CD4-positive, alpha-beta T cell treated with Interleukin-17A for 1 hour (primary cell): ENCODE measurements at places on chromosomes 16 and 17.

DNA sequence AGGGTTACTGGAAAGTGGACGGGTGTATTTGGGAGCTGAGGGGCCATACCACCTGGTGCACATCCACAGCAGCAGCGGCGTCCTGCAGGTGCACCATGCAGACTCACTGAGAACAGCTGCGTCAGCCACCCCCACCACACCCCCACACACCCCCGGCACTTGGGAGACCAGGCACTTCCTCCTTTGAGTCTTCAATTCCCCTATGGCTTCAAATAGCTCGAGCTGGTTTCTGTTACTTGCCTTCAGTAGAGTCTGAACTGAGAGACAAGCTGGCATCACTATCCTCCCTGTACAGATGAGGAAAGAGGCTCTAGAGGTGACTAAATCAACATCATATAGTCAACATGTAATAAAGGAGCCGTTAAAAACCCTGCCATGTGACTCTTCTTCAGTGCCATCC is 15.4 kb downstream of the CUEDC1 start:
- peak; percentile 23 for DNase-seq

- no peak for DNase-seq
Observed at GRCh38 chr17:41869426-41869825, 4.2 kb upstream of the KLHL11 start.

DNA sequence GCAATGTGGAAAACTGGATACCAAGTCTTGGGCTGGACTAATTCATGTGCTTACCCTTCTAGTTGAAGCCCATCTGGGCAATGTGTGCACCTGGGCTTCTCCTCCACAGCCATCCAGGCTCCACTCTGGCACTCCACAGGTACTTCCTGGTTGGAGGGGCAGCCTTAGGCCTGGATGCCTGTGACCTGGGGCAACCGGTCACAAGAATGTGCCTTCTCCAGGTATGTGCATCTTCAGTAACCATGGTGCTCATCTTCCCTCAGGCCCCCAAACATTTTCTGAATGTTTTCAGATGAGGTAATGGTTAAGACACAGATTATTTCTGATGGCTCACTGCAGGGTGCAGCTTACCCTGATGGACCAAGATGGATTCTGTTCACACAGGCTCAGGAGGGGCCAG is 11.1 kb downstream of the C16orf86 start:
- DNase-seq: no peak

DNA sequence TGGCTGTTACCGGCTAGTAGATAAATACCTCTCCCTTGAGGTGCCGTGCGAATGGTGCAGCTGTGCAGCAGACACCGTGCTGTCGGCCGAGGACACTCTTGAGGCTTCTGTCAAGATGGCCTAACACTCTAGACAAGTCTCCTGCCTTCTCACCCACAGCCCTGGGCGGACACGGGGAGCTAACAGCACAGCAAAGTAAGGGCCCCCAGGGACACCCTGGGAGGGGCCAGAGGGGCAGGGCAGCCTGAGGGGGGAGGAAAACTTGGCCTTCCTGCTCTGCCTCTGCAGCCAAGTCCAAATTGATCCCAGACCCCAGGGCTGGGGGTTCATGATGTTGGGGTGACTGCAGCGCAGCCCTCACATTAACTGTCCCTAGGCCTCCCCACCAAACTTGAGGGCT is 210.2 kb downstream of the RPTOR start:
- DNase-seq: no peak

DNA sequence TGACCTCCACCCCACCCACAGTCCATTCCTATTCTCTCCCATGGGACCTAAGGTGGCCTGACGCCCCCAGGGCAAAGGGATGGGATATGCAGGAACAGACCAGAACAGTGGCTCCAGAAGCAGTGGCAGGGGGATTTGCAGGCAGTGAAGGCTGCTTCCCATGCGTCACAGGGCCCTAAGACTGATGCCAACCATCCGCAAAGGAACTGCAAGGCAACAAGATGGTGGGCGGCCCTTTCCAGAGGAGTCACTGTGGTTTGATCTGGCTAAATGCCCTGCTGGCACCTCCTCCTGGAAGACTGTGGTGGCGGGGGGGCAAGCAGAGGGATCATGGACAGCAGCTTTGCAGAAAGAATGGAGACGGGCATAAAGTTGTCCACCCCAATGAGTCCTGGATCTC is 4.4 kb upstream of the SLC39A11 start:
- DNase-seq: no peak

- no peak for DNase-seq
Observed at GRCh38 chr17:77845541-77846225, 112.8 kb upstream of the TNRC6C start.

GRCh38 chr17:32803544-32803943 is 73.4 kb downstream of the MYO1D start:
- no peak for DNase-seq

- DNase-seq: no peak
Observed at GRCh38 chr16:57004387-57005250, 15.3 kb downstream of the NLRC5 start.

DNA sequence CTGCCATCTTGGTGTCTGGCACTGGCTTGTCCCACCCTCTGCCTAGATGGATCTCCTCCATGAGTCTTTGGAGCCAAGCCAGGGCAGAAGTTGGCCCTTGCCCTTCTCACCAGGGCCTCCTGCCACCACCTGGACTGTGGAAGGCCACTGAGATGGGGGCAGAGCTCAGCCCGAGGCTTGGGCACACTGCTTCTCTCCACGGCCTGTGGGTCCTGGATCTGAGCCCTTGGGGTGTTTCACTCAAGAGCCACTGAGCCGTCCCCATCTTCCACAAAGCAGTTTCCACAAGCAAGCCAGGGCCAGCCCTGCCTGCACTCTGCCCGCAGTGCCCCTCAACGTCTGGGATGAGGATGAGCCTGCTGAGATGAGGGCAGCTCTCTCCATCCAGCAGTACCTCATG is 16.7 kb upstream of the CD300A start:
- no peak for DNase-seq

GRCh38 chr16:23877107-23878070 is 41.6 kb downstream of the PRKCB start:
- DNase-seq: peak; percentile 29

DNA sequence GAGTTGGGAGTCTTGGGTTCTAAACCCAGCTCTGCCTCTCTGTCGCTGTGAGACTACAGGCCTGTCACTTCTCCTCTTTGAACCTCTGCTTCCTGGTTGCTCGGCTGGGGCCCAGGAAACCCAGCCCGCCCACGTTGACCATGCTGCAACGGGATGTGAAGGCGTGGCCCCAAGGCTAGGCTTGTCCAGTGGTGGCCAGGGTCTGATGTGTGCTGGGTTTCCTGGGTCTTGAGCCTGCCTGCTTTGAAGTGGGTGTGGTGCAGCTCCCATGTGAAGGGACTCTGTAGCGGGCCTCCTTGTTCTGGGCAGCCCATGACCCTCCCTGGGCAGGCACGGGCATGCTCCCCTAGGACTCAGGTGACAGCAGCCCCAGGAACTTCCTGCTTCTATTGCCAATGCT is 82.3 kb downstream of the SDR42E1 start:
- DNase-seq: no peak

- no peak for DNase-seq
Observed at GRCh38 chr16:87060034-87060986, 256.9 kb downstream of the C16orf95 start.

- DNase-seq: no peak
Observed at GRCh38 chr16:61887903-61888302, 148.3 kb downstream of the CDH8 start.

GRCh38 chr17:902463-902862 is 77.1 kb downstream of the NXN start:
- DNase-seq: no peak

- DNase-seq: peak; percentile 74
Observed at GRCh38 chr16:50671644-50672260, 9.4 kb downstream of the SNX20 start.

GRCh38 chr16:57764341-57765159 is 29.0 kb downstream of the KATNB1 start:
- peak; percentile 32 for DNase-seq

GRCh38 chr16:86343796-86344585 is 166.3 kb upstream of the FOXF1 start:
- no peak for DNase-seq

GRCh38 chr17:50529849-50530248 is 2.7 kb upstream of the EPN3 start:
- DNase-seq: no peak

GRCh38 chr17:27455236-27455913 is 873 bp upstream of the KSR1 start:
- DNase-seq: no peak

DNA sequence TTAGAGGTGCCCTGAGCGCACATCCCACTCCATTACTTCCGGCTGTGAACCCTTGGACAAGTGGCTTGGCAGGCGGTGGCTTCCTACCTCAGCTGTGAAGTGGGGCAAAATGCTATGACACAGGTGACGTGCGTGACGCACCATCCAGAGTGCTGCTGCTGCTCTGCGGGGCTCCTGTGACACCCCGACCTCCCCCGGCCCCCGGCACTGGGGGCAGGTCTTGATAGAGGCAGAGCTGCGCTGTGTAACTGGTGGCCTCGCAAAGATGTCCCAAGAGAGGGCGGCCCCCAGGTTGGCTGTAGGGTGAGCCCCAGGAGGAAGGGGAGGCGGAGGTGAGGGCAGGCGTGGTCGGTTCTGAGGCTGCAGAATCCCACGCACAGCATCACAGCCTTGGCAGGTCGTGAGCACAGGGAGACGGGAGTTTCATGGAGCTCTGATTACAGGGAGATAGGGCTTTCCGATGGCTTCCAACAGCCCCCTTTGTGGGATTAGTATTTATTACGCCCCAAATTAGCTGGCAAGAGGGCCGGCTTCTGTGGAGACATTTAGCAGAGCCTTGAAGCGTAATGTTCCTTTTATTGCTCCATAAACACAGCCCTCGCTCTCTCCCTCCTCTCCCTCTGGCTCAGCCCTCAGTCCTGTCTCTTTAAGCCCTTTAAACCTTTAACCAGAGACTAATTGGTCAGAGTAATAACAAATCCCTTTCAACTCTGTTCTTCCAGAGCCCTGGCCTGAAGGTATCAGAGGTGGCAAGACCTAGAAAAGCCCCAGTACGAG is 328.1 kb downstream of the C16orf95 start:
- no peak for DNase-seq

DNA sequence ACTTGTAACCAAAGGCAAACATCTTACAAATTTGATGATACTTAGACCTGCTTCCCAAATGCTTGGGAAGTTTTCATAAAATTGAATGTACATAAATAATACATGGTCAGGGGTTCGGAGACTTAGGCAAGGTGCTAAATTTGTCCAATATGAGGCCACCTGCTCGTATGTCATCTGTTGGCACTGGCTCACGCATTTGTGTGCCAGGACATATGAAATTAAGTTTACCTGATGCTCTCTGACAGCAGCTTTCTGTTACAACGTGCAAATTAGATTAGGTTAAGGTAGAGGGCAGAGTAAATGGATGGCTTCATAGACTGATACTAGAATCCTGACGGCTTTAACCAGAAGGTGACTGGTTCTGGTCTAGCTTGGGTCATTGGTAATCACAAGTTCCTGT is 970.3 kb upstream of the RBFOX1 start:
- no peak for DNase-seq

- no peak for DNase-seq
Observed at GRCh38 chr17:79531191-79532095, 79.4 kb downstream of the RBFOX3 start.

GRCh38 chr17:43800736-43801135 is 20.5 kb downstream of the CFAP97D1 start:
- DNase-seq: no peak

- no peak for DNase-seq
Observed at GRCh38 chr16:28185696-28186095, 26.1 kb downstream of the XPO6 start.

GRCh38 chr16:60949800-60950199 is 1086.4 kb downstream of the CDH8 start:
- DNase-seq: no peak

- DNase-seq: no peak
Observed at GRCh38 chr16:871562-872345, 71.2 kb upstream of the GNG13 start.

GRCh38 chr17:70855401-70856054 is 686.2 kb downstream of the KCNJ2 start:
- DNase-seq: no peak

- DNase-seq: no peak
Observed at GRCh38 chr17:56047331-56047730, 105.9 kb upstream of the ANKFN1 start.

- no peak for DNase-seq
Observed at GRCh38 chr17:29007456-29007855, 1.6 kb upstream of the SEZ6 start.

GRCh38 chr16:87708881-87709638 is 56.7 kb downstream of the KLHDC4 start:
- DNase-seq: no peak

DNA sequence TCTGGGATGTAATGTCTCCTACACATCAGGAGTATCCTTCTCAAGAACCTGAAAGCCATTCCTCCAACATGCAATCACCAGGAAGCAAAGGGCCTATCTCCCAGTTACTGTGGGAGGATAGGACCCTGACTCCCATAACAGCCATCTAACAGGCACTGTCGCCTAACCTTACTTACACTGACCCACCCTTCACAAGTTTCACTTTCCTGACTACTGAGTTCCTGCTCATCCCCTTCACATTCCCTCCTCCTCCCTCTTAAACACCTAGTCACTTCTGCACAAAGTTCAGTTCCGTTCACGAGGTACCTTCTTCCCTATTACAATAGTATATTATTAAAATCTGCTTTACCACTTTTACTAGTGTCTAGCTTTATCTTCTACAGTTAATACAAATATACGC is 1.3 kb downstream of the C17orf67 start:
- DNase-seq: no peak

- no peak for DNase-seq
Observed at GRCh38 chr16:27945233-27945973, 118.1 kb downstream of the GSG1L start.

GRCh38 chr16:47258874-47259461 is 115.2 kb upstream of the NETO2 start:
- DNase-seq: peak; percentile 18

DNA sequence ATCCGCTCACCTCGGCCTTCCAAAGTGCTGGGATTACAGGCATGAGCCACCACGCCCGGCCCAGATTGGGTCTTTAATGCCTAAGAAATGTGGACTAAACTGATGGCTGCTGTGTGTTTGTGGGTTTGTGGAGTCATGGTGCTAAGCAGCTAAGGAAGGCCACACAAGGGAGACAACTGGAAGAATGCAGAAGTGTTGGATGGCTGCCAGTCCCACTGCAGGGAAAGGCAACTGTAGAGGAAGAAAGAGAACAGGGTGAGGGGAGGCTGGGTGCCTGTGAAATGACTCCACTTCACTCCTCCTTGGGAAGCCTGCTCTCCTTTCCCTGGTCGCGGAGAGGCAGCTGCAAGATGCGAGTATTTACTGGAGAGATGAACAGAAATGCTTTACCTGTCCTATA is 23.5 kb upstream of the SIAH1 start:
- DNase-seq: no peak

GRCh38 chr16:2866431-2866830 is 8.5 kb upstream of the PRSS22 start:
- no peak for DNase-seq

GRCh38 chr17:81570964-81571363 is 18.8 kb upstream of the FAAP100 start:
- DNase-seq: no peak

DNA sequence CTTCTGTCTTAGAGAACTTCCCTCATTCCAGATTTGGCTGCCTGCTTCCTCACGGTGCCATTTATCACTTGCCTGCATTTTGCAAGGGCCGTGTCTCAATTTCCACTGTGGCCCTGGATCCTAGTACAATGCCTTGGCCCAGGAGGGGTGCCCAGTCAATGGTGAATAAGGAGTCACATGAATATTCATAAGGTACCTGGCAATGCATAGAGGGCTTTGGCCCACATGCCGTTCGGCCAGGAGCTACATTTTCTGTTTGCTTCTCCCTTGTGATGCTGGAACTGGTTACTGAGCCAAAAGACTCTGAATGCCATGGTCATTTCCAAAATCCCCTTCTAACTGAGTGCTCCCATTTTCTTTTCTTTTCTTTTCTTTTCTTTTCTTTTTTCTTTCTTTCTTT is 4.8 kb upstream of the PIRT start:
- DNase-seq: no peak
